ENCODE measurements at places on chromosomes 3 and 15. TPM values are rescaled to one million over a fixed set of nuclear protein-coding genes. Genes with fewer than 3 reads are reported as not detected.

DNA sequence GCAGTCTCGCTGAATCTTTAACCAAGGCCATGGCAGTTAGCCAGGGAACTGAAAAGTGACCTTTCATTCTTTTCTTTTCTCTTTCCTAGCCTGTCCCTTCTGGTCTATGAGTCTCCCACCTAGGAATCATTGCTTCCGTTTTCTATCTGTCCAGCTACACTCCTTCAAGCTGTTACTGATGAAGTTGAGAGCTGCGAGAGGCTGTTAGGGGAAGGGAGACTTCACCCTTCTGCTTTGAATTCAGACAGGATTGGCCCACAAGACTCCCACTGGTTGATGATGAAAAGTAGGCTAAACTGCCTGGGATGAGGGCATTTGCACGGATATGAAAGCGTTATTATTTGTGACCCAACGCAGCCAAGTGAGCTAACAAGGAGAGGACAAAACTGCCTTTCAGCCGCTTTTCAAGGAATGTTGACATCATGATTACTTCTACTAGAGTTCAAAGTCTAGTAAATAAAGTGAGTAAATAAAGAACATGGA lies 30.2 kb downstream of the EIF4E3 start:
- no peak for DNase-seq

GRCh38 chr15:101444015-101444414 lies 45.5 kb downstream of the PCSK6 start:
- DNase-seq = peak; percentile 81

The CYP1A2 gene
- total RNA-seq = not detected

The CCR2 gene
- 1.2 TPM for total RNA-seq

GRCh38 chr3:163328680-163329079 lies 1749.6 kb downstream of the SI start:
- no peak for DNase-seq

DNA sequence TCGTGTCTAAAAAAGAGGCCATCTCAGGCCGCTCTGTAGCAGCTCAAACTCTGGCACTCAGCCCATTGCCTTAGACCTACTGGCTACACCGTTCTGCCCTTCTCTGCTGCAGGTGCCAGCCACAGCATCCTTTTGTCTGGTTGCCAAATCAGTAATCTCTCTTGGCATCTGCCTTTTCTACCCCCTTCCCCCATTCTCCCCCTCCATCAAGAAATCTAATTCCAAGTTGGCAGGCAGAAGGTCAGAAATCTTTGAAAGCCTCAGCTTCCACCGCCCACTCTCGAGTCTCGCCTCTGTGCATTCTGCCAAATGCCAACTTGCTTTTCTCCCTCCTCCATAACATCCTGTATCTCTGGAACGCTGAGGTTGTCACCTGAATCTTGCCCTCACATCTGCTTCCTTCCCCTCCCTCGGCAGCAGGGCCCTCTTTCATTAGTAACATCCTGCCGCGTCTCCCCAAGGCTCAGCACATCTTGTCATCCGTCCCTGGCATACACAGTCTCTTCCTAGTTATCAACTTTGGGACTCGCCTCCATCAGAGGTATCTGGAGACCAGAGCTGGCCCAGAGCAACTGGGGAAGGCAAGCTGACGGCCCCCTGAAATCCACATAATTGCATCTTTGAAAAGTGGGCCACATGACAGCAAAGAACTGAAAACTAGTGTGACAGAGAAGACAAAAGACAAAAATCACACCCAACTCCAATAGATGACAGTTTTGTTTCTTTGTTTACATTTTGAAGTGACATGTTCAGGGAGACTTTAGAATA lies 312.0 kb upstream of the CCDC54 start:
- peak; percentile 65 for DNase-seq

DNA sequence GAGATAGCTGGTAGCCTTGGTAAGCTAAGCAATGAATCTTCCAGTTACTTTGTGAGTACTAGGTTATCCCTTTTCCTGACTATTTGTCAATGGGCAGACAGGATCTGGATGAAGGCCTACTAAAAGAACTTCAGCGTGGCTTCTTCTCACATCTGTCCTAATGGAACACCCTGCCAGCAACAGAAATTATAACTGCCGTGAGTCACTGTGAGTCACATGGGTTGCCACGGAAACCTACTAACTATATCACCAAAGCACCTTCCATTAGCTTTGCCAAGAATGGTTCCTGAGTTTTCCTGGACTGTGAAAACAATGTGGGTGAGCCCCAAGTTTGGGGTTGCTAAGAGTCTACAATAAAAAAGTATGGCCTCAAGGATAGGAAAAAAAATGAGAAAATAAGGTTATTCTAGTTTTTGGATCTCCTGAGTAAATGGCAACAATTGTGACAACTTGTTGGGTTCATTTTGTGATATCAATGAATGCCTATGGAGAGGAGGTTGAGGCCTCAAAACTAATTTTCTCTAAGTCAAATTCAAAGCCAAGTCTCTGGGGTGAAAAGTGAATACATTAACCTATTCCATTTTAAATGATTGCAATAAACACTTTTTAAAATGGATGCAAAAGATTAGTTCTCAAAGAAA lies 195.1 kb upstream of the ICE2 start:
- DNase-seq = no peak

The AHSG gene
- not detected for total RNA-seq

The MAP1A gene
- 39.5 TPM for total RNA-seq

- DNase-seq = no peak
These were observed 55.9 kb downstream of the IFT80 start for GRCh38 chr3:160343132-160343531.

DNA sequence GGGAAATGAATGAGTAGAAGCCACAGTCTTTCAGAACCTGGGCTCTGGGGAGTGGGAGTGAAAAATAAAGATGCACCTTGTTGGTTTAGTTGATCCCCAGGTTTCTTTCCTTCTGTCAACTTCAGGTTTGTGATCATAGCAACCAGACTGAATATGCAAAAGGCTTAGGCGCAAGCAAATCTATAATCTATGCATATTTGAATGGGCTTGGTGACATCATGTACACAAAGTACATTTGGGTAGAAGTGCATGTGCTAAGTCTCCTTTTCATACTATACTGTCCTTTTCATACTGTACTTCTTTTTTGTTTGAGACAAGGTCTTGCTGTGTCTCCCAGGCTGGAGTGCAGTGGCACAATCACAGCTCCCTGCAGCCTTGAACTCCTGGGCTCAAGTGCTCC lies 132.4 kb upstream of the C2CD4B start:
- DNase-seq = no peak

DNA sequence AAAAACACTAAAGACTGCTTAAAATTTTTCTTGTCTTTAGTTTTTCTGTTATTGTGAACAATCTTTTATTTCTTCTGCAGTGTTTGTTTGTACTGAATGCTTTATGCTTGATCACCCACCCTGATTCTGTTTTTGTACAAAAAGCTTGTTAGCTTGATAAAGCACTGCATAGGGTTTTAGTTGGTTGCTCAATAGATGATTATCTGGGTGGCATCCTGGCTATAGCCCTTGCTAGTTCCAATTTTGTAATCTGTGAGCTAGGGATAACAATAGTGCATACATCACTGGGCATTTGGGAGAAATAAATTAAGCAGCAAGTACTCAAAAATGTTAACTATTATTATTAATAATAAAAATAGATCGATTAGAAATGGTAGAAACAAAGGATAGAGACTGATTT lies 102.3 kb downstream of the ZPLD1 start:
- no peak for DNase-seq

The SLC6A11 gene
- total RNA-seq = not detected

DNA sequence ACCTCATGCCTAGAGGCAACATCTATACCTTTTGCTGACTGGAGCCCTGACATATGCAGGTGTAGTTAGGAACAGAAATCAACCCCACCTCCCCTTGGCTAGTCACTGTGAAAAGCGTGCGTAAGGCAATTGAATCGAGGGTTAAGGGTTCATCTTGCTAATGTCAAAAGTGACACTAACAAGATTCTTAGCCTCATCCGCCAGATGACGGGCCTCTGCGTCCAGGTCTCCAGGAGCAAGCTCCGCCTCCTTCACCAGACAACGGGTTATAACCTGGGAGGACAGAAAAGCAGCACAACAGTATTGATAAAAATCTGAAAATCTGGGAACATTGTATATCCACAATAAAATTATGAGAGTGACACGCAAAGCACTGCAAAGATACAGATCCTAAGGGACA lies 4.7 kb downstream of the SELENOS start:
- DNase-seq = no peak

DNA sequence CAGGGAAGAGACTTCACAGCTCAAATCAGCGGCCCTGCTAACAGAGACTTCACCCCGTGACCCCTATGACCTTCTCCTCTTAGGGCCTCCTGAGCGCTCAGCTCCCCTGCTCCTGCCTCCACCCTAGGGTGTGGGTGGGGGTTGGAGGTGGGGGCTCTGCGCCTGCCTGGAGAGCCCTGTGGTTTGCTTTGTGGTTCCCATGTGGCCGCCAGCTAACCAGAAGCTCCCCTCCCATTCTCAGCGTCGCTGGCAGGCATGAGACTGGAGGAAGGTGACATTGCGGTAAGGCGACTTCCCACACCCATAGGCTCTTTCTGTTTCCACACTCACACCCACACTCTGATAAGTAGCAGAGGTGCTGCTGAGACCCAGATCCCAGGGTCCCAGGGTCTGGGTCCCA lies 27.6 kb downstream of the XYLB start:
- DNase-seq = no peak

DNA sequence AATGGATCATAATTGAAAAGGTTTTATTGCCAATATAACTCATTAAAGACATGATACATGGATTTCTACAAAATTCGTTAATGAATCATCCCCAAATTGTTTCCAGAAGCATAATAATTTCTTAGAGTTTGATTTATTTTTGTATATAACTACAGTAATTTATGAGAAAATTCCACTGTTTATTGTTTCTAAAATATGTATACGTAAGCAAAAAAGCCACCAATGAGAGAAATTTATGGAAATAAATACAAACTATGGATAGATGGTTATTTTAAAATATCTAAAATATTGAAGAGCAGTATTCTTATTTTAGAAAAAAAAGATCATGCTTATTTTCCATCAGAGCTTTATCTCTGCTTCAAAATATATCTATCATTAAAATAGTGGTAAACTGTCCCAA lies 260.0 kb upstream of the ZNF385D start:
- no peak for DNase-seq

GRCh38 chr15:84009616-84010015 lies 226.0 kb upstream of the GOLGA6L4 start:
- peak; percentile 22 for DNase-seq

GRCh38 chr15:33310481-33311311 lies at the start of gene RYR3:
Gene RYR3, plus strand, starts transcription at chr15:33310967. Its CDS starts 79 bp downstream, at chr15:33311046.
- DNase-seq = peak; percentile 60

DNA sequence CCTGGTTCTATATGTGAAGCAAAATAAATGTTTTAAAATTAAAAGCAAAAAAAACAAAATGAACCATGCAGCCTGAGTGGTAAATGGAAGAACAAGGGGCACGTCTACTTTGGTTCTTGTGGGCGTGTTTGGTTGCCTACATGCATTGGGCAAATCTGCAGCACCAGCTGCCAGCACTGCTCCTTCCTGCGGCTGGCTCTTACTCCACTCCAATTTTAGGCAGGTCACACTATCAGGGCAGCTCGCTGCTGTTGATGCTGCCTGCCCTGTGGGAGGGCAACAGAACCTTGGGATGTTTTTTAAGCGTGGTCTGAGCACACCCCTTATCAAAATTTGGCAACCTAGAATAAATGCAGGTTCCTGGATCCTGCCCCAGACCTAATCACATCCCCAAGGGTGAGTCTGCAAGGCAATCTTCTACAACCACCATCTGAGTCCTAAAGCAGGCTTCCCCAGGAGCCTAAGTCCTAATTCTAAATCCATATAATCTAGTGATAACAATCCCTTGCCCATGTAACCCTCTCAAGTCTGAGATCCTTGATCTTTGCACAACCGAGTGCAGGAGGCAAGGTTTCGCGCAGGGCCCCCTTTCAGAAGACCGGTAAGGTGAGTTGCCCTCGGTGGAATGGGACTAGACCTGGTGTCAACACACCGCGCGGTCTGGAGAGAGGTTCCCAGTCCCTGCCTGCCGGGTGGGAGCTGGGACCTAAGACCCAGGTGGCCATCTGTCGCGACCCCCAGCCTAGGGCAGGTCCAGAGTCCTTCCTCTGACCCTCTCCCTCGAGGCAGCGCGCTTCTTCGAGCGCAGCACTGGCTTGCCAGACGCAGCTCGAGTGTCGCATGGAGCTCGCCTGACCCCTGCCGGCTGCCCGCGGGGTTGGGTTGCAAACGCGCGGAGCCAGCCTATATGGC lies 15.9 kb downstream of the IVD start:
- DNase-seq = peak; percentile 79

- DNase-seq = peak; percentile 76
These were observed 45.1 kb downstream of the SEMA5B start for GRCh38 chr3:122982216-122983185.
